Left forelimb (tissue), 1 donor: ENCODE measurements at places on chromosomes 5 and 9.

DNA sequence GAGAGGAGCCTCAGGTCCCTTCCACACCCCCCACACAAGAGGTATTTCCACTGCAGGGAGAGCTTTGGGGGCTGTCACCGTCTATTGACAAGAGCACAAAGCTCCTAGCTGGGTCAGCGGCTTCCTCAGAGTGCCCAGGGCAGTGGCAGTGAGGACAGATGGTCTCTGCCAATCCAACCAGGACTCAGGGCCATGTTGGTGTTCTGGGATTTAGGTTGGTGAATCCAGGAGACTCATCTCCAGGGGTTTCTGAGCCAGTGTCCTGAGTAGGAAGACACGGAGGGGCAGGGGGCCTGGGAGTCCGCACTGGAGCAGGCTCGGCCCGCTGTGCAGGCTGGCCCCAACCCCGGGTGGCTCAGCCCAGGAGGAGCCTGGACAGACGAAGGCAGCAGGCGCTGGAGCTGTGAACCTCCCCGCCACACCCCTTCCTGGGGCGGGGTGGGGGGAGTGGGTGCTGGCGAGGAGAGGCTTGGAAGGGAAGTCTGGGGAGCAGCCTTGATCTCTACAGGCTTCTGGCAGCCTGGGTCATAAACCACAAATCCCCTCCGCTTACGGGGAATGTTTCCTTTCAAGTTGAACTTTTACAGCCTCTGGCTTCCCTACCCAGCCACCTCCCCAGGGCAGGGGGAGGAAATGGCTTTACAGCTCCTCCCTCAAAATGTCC lies 19.6 kb downstream of the CRB2 start:
- no peak for DNase-seq

DNA sequence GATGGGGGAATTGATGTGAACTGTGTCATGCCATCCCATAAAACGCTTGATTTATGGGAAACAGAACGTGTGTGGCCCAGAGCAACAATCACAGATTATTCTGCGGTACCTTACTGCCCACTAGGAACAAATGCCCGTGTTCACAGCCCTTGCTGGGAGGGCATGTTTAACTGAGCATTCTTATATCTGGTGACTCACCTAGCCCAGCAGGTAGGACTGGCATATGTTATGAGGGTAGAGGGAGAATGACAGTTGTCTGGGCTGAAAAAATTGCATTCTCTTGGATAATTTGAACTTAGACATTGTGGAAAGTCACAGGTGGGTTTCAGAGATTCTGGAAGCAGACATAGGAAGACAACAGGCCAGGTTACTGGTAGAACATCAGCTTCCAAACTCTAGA lies 460.6 kb downstream of the DMRT2 start:
- no peak for DNase-seq

- no peak for DNase-seq
Measured at GRCh38 chr5:151082282-151082902, 1.6 kb upstream of the TNIP1 start.

GRCh38 chr5:140344683-140345423 lies 1.6 kb downstream of the HBEGF start:
- no peak for DNase-seq

DNA sequence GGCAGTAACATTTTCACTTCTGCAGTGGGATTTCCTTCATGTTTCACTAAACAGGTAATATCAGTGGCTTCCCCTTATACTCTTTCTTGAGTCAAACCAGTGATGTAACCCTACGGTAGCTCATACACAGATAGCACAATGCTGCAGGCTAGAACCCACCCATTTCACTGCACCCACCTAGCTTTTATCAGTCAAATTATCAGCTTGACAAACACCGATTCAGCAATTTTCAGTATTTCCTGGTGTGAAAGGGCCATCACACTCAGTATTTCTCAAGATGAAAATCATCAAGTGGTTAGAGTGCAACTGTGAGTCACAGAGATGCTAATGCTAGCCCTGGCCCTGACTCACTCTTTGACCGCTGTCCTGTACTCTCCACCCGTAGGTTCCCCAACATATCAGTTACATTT lies 242.3 kb upstream of the PTGER4 start:
- DNase-seq = no peak

- no peak for DNase-seq
Measured at GRCh38 chr5:113123618-113124017, 147.0 kb downstream of the DCP2 start.

- peak; percentile 74 for DNase-seq
Measured at GRCh38 chr9:82117026-82117811, 128.6 kb downstream of the SPATA31D1 start.

DNA sequence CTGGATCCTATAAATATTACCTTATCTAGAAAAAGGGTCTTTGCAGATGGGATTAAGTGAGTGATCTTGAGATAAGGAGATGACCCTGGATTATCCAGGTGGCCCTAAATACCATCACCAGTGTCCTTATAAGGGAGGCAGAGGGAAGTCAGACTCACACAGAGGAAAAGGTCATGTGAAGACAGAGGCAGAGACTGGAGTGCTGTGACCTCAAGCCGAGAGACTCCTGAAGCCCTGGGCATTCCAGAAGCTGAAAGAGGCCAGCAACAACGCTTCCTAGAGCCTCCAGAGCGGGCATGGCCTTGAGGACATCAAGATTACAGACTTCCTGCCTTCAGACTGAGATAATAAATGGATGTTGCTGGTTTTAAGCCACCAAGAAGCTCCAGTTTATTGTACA lies 118.8 kb downstream of the ATPSCKMT start:
- no peak for DNase-seq

- no peak for DNase-seq
Measured at GRCh38 chr5:141573489-141574121, 45.2 kb downstream of the DIAPH1 start.

DNA sequence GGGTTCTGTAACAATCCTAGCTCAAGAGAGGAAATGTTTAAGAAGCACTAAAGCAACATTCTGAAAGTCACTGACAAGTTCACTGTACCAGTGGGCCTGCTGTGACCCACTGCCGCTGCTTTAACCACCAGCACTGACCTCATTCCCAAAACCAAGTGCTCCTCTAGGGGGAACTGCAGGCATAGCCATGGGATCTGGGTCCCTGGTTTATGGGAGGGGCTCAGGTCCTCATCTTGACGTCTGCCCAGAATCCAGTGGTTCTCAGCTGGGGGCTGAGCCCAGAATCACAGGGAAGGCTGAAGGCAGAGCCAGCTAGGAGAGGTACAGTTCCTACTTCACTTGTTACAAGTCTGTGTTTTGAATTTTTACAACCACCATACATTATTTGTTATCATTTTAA lies 36.1 kb upstream of the SLC2A8 start:
- DNase-seq = no peak

DNA sequence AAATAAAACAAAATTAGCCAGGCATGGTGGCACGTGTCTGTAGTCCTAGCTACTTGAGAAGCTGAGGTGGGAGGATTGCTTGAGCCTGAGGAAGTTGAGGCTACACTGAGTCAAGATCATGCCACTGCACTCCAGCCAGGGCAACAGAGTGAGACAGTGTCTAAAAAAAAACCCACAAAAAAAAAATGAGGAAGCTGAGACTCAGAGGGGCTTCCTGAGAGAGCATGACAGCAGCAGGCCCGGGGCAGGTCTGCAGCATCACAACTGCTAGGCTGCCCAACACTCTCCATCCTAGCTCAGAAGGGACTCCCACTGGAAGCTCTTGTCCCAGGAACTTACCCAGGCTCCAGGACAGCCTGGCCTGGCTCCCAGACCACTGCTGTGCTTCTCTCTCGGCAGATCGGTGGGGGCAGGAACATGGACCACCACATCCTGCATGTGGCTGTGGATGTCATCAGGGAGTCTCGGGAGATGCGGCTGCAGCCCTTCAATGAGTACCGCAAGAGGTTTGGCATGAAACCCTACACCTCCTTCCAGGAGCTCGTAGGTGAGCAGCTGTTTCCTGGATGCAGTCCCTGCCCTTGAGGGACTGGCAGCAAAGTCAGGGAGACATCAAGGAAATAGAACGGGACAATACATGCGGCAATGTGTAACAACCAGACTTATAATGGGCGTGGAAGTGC lies 19.1 kb downstream of the PTGS1 start:
- no peak for DNase-seq

DNA sequence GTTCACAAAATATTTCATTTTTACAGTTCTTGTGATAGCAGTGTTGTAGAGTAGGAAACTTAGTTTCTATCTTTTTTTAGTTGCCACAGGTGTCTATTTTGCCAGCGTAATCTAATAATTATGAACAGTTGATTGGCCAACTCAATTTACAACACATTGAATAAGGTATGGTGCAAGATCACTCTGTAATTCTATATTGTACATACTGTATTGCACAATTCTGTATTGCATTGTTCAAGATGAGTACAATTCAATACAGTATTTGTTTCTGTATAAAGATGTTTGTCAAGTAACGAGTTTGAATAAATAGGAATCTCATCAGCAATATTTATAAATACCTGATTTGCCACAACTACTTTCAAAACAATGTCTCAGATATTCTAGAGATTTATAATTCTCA lies 64.2 kb upstream of the HTR1A start:
- no peak for DNase-seq

- DNase-seq = no peak
Measured at GRCh38 chr9:24776226-24776625, 230.5 kb upstream of the IZUMO3 start.

DNA sequence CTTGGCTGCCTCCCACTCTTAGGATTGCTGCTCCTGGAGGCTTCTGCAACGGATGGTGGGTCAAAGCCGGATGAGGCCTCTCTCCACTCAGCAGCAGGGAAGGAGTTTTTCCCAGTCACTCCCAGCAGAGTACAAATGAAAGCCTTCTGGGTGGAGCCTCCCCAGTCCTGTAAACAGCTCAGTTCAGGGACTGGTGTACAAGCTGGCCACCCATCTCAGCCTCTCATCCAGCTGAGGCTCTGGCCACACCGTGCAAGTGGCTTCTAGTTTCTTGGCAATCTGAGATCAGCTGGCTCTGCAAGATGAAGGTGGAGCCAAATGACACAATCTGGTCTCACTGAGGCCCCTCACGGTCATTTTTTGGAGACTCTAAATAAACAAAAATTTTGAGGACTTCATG lies 10.0 kb downstream of the GPX3 start:
- no peak for DNase-seq

GRCh38 chr9:122551371-122551770 lies 1.5 kb upstream of the OR1N2 start:
- DNase-seq = no peak

- DNase-seq = peak; percentile 82
Measured at GRCh38 chr9:70601000-70601951, 186.8 kb upstream of the KLF9 start.

GRCh38 chr9:16645970-16646369 lies 224.5 kb downstream of the BNC2 start:
- DNase-seq = no peak
